ENCODE measurements at places on chromosomes 2 and 18.

DNA sequence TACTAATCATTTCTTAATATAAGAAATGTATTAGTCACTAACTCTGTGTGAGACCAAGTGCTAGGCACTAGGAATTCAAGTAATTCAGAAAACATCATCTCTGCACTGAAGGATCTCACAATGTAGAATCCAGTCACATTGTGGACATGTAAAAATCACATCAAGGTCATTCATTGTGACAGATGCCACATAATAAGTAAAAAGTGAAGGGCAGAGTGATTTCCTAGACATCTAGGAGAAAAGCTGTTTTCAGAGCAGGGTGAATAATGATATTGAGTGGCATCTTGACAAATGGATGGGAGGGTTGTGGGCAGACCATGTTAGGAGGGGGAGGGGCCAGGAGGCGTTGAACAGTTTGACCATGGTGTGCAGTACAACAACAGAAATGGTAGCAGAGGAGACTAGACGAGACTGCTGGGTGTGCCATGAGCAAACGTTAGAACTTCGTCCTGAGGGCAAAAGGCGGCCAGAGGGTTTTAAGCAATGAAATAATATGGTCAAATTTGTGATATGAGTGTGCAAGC is 93.8 kb downstream of the DTNA start:
- ATAC-seq = no peak

- no peak for ATAC-seq
Measured at GRCh38 chr2:12124790-12125189, 378.4 kb downstream of the LPIN1 start.

- no peak for ATAC-seq
Measured at GRCh38 chr2:37674946-37675345, 3.5 kb upstream of the CDC42EP3 start.

- no peak for ATAC-seq
Measured at GRCh38 chr2:12539776-12540562, 176.8 kb upstream of the TRIB2 start.

DNA sequence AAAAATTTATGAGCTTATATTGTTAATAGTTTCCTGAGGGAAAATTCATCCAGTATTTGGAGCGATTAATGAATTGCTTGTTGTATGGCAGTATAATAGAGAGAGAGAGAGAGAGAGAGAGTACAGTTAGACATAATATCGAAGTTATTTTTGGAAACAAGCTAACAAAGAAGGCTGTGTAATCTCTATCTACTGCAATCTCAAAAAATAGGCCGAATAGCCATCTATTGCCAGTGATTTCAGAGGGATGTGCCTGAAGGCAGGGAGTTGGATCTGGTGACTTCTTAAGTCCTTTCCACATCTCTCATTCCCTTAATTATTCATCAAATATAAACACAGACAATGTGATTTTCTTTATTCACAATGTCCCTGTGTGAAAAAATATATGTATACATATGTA is 433.1 kb upstream of the RAB12 start:
- ATAC-seq = no peak

GRCh38 chr18:73715210-73715670 is 432.4 kb downstream of the FBXO15 start:
- peak; percentile 67 for ATAC-seq

DNA sequence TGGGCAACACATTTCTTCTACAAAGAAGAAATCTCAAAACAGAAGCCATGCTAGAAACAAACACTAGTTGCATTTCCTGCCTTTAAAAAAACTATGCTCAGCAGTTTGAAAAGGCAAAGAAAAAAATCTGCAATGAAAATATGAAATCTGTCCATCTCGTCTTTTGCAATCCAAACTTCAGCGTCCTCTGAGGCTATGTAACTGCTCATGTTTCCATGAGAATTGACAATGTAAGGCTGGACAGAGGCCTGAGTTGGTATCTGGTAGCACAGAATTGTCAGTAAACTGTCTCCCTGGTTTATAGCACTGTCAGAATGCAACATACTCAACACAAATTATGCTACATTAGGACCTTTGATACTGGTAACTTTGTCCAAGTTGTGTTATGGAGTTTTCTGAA is 429.9 kb downstream of the ARHGAP15 start:
- peak; percentile 95 for ATAC-seq

- no peak for ATAC-seq
Measured at GRCh38 chr2:132750606-132751005, 80.6 kb upstream of the LYPD1 start.

Data from SK-N-SH treated with all-trans-retinoic acid at 6 μM for 48 hours (cell line).